ENCODE measurements at places on chromosomes 11 and 22. TPM values are rescaled to one million over a fixed set of nuclear protein-coding genes. Genes with fewer than 3 reads are reported as not detected.

- no peak for DNase-seq
Measured at GRCh38 chr11:65796726-65797601, 10.1 kb downstream of the OVOL1 start.

DNA sequence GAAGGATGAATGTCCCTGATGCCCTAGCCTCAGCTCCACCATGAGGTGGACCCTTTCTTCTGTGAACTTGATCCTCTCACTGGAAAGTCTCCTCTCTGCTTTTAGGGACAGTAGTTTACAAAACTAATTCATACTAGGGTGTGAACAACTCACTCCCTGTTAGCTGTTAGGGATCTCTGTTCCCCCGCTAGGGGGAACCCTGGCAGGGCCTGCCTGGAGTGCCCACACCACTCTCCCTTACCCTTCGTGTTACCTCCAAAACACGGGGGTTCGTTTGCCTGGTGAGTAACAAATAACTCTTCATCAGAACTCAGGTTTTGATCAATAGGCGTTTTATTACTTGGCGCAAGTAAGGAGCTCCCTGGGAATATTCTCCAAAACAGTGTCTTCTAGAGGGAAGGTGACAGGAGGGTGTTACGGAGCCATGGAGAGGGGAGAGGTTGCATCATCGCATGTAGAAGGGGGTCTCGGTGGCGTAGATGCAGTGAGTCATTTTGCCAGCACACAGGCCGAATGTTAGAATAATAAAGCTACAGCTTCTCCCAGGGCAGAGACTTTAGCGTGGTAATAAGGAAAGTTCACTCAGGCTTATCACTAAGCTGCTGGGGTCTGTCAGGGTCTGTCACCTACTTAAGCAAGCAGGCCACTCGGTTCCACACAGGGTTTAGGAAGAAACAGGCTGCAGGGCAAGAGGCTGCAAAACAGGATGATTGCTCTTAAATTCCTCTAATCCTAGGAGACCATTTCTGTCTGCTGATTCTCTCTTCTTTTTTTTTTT, 45.8 kb downstream of the C11orf96 start:
- peak; percentile 42 for DNase-seq

GRCh38 chr11:123640677-123641494, 13.5 kb downstream of the SCN3B start:
- DNase-seq: no peak

DNA sequence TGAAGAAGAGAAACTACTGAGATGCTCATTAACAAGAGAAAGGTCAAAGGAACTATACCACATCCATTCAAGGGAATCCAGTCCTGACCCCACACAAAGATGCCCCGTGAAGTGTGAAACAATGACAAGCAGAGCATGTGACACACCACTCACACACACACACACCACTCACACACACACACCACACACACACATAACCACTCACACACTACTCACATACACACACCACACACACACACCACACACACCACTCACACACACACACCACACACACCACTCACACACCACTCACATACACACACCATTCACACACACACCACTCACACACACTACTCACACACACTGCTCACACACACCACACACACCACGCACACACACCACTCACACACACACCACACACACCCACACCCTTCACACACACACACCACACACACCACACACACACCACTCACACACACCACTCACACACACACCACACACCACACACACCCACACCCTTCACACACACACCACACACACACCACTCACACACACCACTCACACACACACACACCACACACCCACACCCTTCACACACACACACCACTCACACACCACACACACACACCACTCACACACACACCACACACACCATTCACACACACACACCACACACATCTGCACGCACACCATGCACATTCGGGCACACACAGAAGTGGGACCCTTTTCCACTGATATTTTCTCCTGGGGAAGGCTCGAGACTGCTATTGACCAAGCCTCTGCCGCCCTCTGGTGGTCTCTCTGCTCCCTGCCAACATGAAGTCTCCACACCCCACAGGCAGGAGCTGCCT, 32.0 kb upstream of the COMT start:
- peak; percentile 90 for DNase-seq

The ATF4 gene
- 222 TPM for total RNA-seq

GRCh38 chr11:133835593-133836548, 9.4 kb downstream of the SPATA19 start:
- DNase-seq: no peak

The SCN4B gene
- 0.62 TPM for total RNA-seq

DNA sequence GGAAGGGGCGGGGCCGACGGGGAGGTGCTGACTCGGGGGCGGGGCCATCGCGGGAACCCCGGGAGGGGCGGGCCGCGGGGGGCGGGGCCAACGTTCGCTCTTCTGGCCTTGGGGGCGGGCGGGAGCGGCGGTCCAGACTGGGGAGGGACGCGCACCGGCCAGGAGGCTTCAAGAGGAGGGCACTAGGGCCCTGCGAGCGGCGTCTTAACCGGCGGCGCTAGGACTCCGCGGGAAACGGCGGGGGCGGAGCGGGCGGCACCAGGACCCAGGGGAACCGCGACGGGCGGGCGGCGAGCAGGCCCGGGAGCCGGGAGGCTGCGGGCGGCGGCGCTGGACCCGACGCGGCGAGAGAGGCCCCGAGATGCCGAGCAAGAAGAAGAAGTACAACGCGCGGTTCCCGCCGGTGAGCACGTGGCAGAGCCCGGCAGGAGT, at the start of gene DRAP1:
Gene DRAP1, plus strand, starts transcription at position 286 of the 432 bp plus-strand sequence. Its CDS starts 76 bp downstream, at position 362.
- peak; percentile 99 for DNase-seq

- DNase-seq: no peak
Measured at GRCh38 chr11:69471729-69472540, 9.5 kb upstream of the LINC01488 start.

GRCh38 chr22:39556970-39557841, 13.3 kb upstream of the CACNA1I start:
- peak; percentile 35 for DNase-seq

The DGAT2 gene
- total RNA-seq: 2.1 TPM

The ADORA2A gene
- 2.0 TPM for total RNA-seq

- DNase-seq: no peak
Measured at GRCh38 chr11:7683571-7683970, 10.3 kb upstream of the CYB5R2 start.
